ENCODE measurements at places on chromosomes 6 and 20.

DNA sequence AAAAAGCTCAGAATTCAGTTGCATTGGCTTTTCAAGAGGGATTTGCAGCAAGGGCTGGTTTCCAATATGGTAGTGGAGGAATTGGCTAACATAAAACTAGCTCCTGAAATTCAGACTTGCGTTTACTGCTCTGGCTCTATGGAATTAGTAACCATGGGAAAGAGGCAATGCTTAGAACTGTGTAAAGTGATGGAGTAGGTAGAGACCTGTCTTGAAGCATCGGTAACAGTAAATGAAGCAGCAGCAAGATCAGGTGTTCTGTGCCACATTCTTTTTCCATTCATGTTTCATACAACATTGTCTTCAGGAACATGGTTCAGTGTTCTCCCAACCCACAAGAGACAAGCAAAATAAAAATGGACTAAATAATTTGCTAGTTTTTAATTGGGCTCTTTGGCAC lies 6.5 kb downstream of the IRF4 start:
- no peak for DNase-seq

DNA sequence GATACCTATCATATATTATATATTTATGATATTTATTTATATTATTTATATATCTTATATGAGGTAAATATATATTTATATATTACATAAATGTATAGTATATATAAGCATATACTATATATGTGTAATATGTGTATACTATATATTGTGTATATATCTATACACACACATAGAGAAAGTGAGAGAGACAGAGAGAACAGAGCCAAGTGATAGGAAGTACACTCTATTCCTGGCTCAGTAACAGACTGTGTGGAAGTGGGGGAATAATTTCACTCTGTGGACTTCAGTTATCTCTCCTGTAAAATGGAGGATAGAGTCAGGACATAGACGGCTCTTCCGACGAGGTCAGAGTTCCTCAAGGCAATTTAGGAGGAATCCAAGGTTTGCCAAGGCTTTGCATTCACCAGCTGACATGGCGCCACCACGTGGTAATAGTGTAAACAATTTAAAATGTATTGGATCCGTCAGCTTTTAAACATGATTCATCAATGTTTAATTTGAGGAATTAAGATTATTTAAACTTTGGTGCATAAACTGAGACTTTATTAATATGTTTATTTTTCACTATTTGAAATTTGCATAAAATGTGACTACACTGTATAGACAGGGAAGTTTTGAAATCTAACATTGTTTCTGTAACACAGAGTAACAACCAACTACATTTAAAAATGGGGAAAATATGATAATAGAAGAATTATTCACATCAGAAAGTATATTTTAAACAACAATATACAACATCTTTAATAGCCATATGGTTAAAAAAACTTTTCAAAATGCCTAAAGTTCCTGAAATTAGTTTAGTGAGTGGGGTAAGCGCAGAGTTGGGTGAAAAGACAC lies 75.4 kb upstream of the TMEM244 start:
- DNase-seq: peak; percentile 32

- DNase-seq: no peak
Measured at GRCh38 chr20:14632906-14633305, 295.5 kb upstream of the FLRT3 start.

- no peak for DNase-seq
Measured at GRCh38 chr6:8539453-8539852, 104.1 kb upstream of the SLC35B3 start.

GRCh38 chr6:26553264-26553634 lies 15.1 kb downstream of the HMGN4 start:
- peak; percentile 64 for DNase-seq

- DNase-seq: no peak
Measured at GRCh38 chr20:37394543-37395409, 48.8 kb downstream of the SRC start.

- no peak for DNase-seq
Measured at GRCh38 chr6:159184559-159184958, 15.4 kb downstream of the FNDC1 start.

GRCh38 chr6:16694781-16695578 lies 66.3 kb downstream of the ATXN1 start:
- no peak for DNase-seq

GRCh38 chr6:144809120-144809519 lies 524.0 kb downstream of the UTRN start:
- DNase-seq: no peak

GRCh38 chr6:106966671-106967640 lies 7.6 kb downstream of the CD24 start:
- no peak for DNase-seq

GRCh38 chr6:112478036-112478435 lies 130.9 kb downstream of the RFPL4B start:
- no peak for DNase-seq

GRCh38 chr20:61789329-61789728 lies 276.4 kb downstream of the TAF4 start:
- no peak for DNase-seq

GRCh38 chr6:15023448-15023847 lies 222.4 kb upstream of the JARID2 start:
- peak; percentile 33 for DNase-seq

DNA sequence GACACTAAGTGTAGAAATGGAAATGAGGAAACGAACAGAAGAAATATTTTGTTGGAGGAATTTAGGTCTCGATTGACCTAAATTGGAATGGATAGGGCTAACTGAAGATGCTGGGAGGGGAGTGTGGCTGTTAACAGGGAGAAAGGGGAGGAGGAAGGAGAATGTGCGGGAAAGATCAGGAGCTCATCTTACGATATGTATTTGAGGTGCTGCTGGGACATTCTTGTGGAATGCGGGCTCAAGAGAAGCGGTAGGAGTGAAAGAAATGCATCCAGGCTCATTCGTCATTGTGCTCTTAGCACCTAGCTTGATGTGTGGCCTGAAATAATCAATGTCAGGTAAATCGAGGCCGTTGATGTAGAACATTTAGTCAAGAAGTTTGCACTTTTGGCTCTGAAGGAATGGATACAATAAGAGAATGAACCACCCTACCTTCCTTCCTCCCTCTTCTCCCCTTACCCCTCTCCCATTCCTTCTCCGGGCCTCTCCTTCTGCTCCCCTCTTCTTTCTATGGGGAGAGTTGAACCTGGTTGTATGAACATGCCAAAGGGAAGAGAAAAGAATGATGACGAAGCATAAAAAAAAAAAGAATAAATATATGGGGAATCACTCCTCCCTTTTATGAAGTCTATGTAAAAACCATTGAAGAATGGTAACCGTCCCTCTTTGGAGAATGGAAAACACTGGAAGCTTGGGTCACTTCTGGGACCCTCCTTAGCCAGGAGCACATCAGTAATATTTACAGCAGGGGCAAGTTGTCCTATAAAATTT lies 70.9 kb downstream of the SASH1 start:
- DNase-seq: no peak

DNA sequence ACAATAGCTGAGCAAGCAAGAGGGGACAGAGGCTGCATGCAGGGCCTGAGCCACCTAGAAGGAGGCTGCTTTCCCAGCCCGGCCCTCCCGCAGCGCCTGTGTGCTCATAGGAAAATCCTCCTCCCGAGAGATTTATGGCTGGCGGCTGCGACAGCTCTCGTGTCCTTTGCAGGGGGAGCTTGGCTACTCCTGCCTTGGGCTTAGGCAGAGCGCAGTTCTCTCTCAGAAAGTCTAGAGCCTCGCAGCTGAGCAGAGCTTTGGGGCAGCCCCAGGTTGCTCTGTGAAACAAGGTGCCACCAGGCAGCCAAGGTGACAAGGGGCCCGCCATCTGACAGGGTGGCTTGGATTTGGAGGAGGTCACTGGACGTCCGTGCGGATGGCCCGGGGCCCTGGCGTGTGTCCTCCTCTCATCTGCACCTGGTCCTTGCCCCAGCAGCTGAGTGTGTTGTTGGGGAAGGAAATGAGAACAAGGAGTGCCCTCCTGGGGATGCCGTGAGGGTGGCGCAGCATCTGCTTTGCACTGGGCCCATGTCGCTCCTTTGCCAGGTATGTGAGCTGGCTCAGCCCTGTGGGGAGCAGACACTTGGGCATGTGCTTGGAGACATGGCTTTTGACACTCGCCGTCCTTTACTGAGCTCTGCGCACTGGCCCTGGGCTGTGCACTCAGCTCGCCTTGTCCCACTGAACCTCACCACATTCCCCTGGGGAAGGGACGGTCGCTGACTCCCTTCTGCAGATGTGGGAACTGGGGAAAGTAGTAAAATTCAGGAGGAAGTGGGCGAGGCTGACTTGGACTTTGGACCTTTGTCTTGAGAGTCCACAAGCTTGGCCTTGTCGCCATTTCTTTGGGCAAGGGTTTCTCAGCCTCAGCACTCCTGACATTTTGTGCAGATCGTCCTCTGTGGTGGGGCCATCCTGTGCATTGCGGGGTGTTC lies 41.9 kb downstream of the EDN3 start:
- no peak for DNase-seq

DNA sequence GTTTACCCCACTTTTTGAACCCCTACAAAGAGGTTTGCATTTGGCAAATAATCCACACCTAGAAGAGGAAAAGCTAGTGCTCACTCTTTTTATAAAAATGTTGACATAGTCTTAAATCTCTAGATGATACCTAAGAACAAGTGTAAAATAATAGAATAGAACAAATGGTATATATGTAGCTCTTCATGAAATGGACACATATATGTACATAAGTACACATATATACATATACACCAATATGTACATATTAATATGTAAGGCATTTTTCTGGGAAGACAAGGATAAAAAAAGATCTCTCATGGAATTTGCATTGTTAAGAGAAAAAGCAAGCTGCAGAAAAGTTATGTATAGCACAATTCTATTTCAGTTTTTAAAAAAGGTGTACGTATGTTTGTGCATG lies 27.6 kb upstream of the RIPOR2 start:
- DNase-seq: no peak

- DNase-seq: no peak
Measured at GRCh38 chr6:147567141-147567805, 58.8 kb downstream of the SAMD5 start.

- DNase-seq: no peak
Measured at GRCh38 chr20:34999021-34999451, 43.4 kb downstream of the MYH7B start.

DNA sequence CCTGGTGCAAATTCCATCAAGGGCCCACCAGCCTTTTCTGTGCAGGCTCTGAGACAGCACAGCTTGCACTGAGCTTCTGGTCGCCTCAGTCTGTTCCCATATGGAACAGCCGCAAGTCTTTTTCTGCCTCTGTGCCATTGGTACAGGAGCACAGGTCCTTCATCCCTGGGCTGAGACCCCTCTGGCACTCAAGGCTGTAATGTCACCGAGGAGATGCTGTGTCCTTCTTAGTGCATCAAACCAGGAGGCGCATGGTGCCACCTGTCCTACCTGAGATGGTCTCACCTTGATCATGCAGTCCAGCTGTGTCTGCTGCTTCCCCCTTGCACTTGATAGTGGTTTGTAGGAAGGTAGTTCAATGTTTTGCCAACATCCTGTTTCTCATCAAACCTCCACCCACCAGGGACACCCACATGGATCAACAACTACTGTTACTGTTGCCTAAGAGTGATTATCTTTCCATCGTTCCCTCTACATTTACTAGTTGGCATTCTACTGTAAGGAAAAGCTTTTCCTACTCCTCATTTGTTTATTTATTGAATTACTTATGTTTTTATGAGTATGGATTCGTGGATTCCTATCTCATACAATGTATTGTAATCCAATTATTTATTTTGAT lies 29.0 kb downstream of the FAM50B start:
- DNase-seq: no peak

GRCh38 chr20:9368893-9369292 lies 145.5 kb upstream of the LAMP5 start:
- no peak for DNase-seq

DNA sequence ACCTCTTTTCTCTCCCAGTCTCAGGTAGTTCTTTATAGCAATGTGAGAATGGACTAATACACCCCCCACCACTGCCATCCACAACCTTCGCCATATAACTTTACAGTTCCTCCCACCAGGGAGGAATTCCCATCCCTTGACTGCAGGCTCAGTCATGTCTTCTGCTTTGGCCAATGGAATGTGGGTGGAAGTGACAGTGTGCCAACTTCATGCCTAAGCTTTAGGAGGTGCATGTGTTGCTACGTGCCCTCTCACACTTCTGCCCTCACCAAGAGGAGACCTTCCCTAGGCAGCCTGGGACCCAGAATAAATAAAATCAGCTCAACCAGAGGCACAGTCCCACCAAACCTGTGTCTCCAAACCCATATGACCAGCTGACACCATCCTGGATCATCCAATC lies 33.0 kb upstream of the LRRN4 start:
- DNase-seq: no peak

DNA sequence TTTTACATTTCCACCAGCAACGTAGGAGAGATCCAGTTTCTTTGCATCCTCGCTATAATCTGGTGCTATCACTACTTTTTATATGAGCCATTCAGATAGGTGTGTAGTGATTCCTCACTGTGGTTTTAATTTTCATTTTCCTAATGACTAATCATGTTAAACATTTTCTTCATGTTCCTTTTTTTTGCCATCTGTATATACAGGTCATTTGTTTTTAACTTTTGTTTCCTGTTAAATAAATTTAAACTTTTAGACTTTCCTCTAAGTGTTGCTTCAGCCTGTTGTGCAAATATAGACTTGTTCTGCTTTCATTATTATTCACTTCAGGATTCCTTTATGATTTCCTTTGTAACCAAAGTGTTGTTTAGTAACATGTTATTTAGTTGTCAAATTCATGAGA lies 697.4 kb downstream of the PTPRT start:
- DNase-seq: no peak

DNA sequence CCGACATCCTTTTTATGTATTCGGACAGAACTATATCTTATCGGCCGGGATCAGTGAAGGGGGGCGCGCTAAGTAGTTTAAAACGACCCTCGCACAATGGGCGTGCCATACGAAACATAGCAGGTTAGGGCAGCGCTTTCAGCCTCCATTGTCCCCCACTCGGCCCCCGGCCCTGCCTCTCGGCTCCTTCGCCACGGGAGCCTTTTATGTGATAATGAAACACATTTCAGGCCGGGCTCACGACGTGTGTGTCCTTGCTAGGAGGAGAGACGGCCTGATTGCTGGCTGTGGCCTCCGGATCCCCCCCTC lies 5.3 kb downstream of the FOXA2 start:
- DNase-seq: no peak

DNA sequence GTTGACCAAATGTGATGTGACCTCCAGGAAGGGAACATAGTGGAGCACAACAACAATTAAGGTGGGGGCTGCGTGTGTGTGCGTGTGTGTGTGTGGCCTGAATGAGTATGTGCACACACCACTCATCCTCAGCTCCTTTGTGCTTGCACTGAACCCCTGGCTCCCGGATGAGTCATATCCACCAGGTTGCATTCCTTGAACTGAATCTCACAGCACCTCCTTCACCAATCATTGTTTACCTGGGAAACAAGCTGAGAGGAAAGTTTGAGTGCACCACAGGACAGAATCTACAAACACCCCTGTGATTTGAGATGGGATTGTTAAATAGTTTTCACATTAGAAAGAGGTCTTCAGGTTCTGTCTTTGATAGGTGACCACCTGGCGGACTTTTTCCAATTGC lies 33.7 kb upstream of the GPR6 start:
- no peak for DNase-seq

Measured in stimulated activated CD4-positive, alpha-beta T cell treated with anti-CD3 and anti-CD28 coated beads, Interleukin-12 subunit alpha, Interleukin-12 subunit beta, amount 100 ng/mL, for 24 hours (primary cell).